SHP77 (cell line): ENCODE measurements at places on chromosomes 3 and 15.

GRCh38 chr3:115251509-115251908 lies 104.4 kb upstream of the ZBTB20 start:
- DNase-seq = no peak

DNA sequence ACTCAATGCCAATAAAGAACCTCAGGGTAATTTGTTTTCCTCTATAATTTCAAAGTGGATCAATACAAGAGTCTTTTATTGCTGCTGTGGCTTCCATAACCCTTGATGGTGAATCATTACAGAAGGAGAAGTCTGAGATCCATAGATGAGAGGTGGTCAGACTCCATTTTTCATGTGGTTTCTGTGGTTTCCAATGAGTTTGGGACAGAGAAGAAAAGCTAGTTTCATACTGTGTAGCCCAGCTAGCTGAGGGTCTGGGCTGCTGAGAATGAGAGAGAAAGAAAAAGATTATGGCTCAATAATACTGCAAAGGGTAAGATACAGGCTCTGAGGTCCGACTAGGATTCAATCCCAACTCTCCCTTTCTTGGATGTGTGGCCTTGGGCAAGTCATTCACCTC lies 180.6 kb upstream of the LRRN1 start:
- no peak for DNase-seq

DNA sequence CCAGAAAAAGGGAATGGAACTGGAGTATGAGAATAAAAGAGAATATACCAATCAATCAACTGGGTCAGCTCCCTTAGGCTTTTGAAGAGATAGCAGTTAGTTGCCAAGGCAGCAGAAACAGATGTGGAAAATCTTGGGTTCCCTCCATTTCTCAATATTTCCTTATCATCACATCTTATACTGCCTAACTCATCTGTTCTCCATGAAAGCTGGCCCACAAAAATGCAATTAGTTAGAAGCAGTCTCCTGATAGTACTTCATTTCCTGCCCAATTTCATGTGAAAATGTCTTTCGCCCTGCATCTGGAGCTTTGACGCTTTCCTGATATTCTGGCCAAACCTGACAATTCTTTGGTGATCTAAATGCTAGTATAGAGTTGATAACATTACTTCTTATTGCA lies 30.1 kb upstream of the SPTSSB start:
- no peak for DNase-seq

- no peak for DNase-seq
Observed at GRCh38 chr3:31392568-31392967, 140.2 kb upstream of the STT3B start.
